ENCODE measurements at places on chromosomes 3 and 15. TPM values are rescaled to one million over a fixed set of nuclear protein-coding genes. Genes with fewer than 3 reads are reported as not detected.

- DNase-seq = no peak
Observed at GRCh38 chr15:41634072-41634626, 26.1 kb upstream of the MGA start.

- no peak for DNase-seq
Observed at GRCh38 chr3:108602935-108603294, 13.4 kb downstream of the DZIP3 start.

DNA sequence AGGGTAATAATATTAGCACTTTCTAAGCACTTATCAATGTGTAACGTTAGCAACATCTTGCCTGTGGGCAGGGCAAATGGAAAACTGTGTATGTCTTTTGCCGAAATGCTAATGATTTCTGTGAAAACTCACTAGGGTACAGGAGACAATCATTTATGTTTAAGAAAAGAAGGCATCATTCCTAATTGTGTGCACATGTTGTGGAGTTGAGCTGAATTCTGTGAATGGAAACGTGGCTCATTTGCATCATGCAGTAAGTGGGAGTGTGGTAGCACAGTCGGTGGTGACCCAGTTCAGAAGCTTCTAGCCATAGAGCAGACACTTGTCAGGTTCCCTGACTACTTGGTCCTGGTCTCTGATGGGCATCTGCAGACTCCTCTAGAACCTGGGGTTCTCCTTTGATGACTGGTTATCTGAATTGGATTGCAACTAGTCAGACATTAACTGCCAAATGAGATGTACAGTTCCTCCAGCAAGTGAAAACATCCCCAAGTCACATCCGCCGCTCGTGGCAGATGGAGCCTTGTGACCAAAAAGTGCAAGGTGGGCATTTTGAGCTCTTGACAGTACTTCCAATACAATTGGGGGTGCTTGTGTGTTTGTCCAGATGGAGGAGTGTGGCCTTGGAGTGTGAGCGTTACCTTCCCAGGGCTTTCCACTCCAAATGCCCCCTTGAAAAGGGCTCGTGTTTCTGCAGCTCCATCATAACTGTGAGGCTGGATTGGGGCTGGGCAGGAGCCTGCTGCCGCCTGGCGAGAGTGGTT, 21.5 kb downstream of the MRPS25 start:
- DNase-seq = no peak

DNA sequence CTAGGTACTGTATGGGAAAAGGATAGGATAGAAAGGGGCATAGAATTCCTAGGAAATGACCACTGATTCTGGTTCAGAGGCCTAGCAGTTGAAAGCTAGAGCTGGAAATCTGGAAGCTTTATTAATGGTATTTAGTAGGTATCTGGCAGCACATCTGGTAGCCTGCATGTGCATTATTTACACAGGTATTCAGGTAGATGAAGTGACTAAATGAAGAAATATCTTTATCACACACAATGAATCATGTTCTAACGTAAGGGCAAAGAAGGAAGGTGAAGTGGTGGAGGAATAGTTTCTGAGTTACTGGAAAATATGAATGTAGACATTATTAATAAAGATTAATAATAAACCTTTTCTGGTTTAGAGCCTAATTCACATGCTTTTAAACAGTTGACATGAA, 119.9 kb downstream of the MBNL1 start:
- DNase-seq = no peak

- DNase-seq = peak; percentile 87
Observed at GRCh38 chr3:139534992-139535879, 4.3 kb downstream of the RBP1 start.

GRCh38 chr3:160331127-160331937, 67.7 kb downstream of the IFT80 start:
- DNase-seq = no peak

DNA sequence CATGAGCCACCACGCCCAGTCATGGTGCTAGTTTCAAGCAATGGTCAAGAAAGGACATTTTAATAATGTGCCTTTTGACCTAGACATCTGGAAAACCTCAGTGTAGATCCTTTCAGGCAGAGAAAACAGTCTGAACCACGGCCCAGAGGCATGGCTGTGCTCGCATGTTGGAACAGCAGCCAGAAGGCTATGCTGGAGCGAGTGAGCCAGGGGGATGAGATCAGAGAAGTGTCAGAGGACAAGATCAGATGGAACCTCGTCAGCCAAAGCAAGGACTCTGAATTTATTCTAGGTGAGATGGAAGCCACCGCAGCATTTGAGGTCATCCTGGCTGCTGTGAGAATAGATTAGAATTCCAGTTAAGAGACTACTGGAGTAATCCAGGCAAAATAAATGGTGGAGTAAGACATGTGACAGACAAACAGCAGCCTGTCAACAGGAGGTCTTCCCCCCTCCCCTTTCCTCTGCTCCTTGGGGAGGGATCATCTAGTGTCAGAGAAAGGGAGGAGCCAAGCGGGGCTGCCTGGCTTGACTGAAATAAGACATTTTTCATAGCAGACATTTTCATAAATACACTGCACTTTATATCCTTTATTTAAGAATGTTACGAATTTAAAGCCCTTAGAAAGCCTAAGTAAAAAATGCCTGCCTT, 40.4 kb upstream of the ACKR4 start:
- peak; percentile 62 for DNase-seq

- DNase-seq = no peak
Observed at GRCh38 chr3:69088063-69088462, 3.3 kb downstream of the ARL6IP5 start.

- DNase-seq = no peak
Observed at GRCh38 chr3:103513003-103513402, 1078.2 kb downstream of the ZPLD1 start.

DNA sequence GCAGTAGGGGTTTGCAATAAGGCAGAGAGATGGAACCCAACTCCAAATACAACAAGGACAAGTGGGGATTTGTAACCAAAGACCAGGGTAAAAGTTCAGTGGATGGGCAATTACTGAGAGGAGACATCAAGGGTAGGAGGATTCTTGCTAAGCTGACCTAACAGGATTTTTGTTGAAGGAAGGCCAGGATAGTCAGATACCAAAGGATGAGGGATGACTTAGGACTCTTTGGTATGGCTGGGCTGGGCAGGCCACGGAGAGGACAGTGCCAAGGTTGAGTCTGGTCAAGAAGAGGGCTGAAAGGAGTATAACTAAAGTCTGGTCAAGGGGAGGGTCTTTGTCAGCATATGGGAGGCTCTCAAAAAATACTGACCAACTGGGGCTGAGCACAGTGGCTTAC, 85.3 kb upstream of the UBE2E2 start:
- DNase-seq = no peak

DNA sequence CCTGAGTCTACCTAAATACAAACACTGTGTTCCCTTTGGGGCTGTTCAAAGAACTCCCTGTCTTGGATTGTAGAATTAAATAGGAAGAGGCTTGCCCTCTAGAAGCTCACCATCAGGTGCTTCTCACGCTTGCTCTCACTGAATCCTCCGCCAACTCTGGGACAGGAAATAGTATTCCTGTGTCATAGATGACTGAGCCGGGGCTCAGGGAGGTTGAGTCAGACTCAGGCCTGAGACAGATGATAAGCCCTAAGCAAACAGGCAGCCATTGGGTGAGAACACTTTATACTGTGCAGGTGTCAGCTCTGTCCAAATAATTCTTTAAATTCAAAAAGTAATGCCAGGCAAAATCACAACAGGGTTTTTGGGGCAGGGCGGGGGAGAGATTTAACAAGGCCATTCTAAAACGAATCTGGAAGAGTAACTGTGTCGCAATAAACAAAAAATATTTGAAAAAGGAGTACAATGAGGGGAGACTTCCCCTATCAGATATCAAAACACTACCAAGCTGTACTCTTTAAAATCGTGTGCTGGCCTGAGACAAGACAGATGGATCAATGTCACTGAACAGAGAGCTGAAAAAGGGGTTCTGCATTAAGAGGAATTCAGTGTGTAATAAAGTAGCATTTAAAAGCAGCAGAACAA, 59.0 kb downstream of the EPHB3 start:
- no peak for DNase-seq

DNA sequence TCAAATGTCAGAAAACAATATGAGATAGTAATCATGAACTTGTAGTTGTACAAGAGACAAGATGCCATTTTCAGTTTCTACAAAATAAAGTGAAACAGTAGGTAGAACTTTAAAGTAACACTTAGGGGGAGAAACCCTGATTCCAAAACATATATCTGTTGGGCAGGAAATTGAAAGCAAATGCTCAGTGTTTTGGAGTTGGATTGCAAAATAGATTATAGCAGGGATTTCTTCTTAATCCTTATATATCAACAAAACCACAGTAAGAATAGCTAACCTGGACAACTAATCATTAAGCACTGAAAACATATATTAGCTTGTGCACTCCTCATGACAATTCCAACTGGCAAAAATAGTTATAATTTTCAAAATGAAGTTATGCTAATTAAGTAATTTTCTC, 46.9 kb downstream of the COMMD2 start:
- no peak for DNase-seq

GRCh38 chr3:160232014-160232413, 6.8 kb downstream of the C3orf80 start:
- no peak for DNase-seq

- DNase-seq = no peak
Observed at GRCh38 chr15:38651328-38652038, 86.9 kb upstream of the RASGRP1 start.

GRCh38 chr15:48049736-48050135, 71.1 kb upstream of the SLC24A5 start:
- DNase-seq = no peak

- no peak for DNase-seq
Observed at GRCh38 chr3:148856384-148856783, 8.7 kb upstream of the CPA3 start.

- no peak for DNase-seq
Observed at GRCh38 chr3:120114376-120114775, 20.1 kb upstream of the GSK3B start.

DNA sequence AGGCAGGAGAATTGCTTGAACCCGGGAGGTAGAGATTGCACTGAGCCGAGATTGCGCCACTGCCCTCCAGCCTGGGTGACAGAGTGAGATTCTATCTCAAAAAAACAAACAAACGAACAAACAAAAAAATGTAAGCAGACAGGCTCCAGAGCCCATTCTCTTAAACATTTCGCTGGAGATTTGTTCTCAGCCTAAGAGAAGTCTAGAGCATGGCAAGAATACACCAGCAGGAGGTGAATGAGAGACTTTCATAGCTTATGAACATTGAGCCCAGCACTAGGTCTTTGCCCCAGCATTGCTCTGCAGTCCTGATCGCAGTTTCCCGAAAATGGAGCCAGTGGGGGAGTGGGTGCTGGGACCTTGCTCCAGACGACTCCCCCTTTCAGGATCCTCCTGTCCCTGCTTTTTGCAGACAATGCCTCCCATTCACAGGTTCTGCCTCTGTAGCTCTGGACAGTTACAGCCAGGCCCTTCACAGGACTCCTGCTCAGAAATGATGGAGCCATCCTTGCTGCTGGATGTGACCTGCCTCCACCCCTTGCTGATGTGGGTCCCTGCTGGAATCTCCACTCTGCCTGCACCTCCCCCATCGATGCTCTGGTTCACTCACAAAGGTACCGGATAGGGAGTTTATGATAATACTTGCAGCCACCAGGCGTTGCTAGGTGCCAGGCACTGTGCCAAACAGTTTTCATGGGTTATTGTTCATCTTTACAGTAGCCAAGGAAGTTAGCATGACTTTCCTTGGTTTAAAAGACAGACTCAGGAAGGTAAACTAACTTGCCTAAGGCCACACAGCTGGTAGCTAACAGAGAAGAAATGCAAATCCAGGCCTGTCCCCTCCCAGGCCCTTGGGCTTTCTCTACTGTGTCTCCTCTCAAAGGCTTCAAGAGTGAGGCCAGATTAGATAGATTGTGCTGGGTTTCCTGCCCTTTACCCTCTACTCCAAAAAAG, 329.7 kb upstream of the TLE3 start:
- no peak for DNase-seq

GRCh38 chr3:168080022-168080421, 15.7 kb downstream of the GOLIM4 start:
- DNase-seq = no peak

DNA sequence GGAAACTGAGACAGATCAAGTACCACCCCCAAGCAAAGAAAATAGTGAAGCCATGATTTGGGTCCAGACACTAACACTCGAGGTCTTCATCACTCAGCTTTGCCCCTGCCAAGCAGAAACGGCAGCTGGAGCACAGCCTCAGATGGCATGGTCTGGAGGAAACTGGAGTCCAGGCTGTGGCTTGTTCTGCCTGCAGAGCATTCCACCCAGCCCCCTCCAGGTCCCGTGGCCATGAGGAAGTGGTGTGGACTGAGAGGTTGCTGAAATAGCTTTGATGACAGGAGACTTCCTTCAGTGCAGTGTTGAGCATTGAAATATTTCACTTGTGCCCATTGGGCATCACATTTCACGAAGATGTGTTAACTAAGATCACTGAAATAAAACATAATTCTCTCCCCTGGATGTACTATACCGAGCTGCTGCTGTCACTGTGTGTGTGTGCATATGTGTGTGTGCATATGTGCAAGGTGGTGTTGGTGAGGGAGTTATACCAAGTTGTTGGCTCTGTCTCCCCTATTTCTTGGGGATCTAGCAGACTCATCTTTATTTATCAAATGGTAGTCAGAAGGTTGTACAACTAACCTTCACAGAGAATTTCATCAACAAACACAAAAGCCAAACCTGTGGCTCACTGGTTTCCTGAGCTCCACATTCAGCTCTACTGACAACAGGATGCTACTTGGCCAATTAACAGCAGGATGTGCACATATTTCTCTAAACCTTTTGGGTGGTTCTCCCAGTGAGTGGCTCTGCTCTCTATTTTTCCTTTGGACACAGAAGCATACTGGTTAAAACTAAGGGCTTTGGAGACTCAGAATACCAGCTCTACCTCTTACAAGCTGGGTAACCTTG, 660.1 kb upstream of the CFAP20DC start:
- DNase-seq = peak; percentile 74

DNA sequence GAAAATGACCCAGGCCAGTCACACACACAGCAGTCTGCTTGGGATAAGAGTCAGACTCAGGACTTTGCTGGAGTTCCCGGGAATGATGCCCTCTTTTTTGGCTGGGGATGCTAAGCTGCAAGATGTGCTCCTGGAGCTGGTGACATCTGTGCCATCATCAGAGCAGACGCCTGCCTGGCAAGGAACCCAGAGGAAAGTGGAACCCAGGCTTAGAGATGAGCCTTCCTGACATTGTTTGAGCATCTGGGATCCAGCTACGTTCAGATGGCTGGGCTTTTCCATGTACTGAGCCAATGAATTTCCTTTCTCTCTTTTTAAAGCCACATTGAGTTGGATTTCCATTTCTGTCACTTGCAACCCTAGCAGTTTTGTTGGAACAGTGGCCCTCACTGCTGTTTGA, 53.3 kb downstream of the EBLN2 start:
- no peak for DNase-seq

Gene CPNE9
- not detected for total RNA-seq

Gene RPP14
- 21.8 TPM for total RNA-seq

Gene PIK3R4
- total RNA-seq = 18.1 TPM

Gene ARL6IP5
- 197 TPM for total RNA-seq

Gene TMEM207
- not detected for total RNA-seq

Gene LIPC
- total RNA-seq = 0.30 TPM

Gene FRG2C
- total RNA-seq = not detected

Gene AGBL1
- not detected for total RNA-seq

Gene PDHB
- 191 TPM for total RNA-seq

Gene SYNPR
- not detected for total RNA-seq

Gene KAT2B
- 66.0 TPM for total RNA-seq

Gene ADAMTS17
- total RNA-seq = 1.9 TPM

Gene PLCL2
- 47.1 TPM for total RNA-seq

Gene CCR8
- 0.29 TPM for total RNA-seq

Gene TEX55
- not detected for total RNA-seq
